ENCODE measurements at places on chromosomes 13 and 19.

DNA sequence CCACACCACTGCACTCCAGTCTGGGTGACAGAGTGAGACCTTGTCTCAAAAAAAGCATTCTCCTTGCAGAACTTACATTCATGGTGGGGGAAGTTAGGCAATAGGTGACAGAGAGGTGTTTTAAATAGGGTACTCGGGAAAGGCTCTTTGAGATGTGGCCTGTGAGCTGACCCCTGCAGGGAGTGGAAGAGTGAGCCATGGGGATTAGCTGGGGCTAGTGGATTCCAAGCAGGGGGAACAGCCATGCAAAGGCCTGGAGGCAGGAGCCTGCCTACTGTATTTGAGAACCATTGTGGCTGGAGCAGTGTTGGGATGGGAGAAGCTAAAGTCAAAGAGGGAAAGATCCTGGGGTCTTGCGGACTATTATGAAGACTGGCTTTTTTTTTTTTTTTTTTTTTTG is 3.9 kb upstream of the DMKN start:
- no peak for DNase-seq

DNA sequence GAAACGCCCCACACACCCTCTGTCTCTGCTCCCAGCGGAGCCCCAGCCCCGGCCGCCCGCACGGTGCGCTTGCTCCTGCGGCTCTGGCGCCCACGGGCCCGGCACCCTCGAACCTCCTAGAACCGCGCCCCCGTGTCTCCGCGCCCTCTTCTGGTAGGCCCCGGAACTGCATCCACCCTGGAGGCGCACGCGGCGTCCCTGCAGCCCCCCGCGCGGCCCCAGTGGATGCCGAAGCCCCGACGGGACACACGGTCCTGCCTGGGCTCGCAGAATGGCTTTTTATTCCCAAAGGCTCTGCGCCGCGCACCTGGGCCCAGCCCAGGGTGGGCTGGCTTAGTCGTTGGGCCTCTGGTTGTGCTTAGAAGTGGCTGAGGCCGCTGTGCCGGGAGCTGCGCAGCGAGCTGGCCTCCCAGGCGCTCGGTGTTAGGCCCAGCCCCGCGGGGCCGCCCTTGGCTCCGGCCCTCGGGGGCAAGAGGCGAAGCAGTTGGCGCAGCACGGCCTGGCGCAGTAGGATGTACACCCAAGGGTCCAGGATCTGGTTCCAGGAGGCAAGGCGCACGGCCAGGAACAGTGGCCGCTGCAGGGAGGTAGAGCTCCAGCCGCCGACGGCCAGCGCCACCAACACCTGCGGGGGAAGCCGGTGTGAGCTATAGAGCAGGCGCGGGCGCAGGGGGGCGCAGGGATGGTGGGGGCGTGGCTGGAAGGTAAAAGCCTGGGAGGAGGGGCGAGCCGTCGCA is 2.8 kb downstream of the PTGER1 start:
- DNase-seq = peak; percentile 43

DNA sequence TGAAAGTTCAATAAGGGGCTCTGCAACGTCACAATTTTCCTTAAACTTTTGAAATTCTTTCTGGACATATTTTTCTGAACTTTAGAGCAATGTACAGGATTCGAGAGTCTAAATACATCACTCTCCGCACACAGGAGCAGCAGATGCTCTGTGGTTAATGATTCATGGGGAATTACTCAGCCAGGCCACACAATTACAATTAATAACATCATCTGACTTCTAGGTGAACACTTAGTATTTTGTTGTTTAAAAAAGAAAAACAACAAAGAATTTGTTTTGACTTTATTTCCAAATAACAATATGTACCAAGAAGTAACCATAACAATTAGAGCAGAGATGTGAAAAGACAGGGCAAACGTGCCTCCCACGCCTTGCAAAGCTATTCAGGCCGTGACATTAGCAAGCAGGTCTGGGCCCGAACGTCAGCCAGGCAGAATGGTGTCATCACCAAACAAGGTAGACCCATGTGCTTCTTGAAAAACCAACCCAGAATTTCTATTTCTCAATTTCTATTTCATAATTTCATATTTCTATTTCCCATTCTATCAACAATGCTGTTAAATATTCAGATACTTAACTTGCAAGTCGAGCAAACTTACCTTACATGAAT is 236.3 kb downstream of the COL4A1 start:
- no peak for DNase-seq

- no peak for DNase-seq
These were observed 89.8 kb upstream of the LSM14A start for GRCh38 chr19:34082289-34083077.

- no peak for DNase-seq
These were observed 17.6 kb downstream of the ELL start for GRCh38 chr19:18503971-18504885.

GRCh38 chr13:36807616-36808015 is 11.4 kb upstream of the RFXAP start:
- DNase-seq = no peak

DNA sequence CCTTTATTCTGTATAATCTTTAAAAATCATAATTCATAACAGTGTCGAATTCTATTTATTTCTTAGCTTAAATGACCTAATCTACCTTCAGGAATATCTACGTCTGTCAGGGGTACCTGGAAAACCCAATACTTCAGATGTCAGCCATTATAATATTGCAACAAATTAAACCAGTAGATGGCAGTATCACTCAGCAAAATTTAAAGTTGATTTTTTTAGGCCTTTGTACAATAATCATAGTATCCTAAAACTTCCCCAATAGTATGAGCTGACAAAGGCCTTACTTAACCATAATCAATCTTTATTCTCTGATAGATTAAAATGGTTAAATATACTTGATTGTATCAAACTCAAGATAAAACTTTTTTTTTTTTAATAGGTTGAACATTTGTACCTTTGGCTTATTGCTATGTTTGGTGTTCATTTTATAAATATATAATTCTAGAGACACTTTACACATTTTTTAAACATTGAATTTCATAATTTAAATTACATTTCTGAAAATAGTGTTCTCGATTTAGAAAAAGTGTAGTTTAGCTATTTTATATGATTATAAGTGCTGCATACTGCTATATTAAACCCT is 830.2 kb upstream of the SPRY2 start:
- DNase-seq = peak; percentile 4

- DNase-seq = peak; percentile 56
These were observed 65.1 kb upstream of the GTF3A start for GRCh38 chr13:27359199-27359821.

DNA sequence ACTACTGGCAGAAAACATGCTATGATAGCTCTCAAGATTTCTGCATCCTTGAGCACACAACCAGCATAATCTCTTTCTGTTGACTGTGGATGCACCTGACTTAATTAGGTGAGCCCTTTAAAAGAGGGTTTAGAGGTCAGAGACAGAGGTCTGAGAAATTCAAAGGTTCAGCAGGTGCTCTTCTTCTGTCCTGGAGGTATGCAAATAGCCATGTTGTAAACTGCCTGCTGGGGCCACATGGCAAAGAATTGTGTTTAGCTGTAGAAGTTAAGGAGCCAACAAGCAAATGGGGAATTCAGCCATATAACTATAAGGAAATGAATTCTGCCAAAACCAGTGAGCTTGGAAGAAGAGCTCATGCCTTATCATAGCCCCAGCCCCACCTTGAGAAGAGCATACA is 11.6 kb upstream of the DCLK1 start:
- no peak for DNase-seq

DNA sequence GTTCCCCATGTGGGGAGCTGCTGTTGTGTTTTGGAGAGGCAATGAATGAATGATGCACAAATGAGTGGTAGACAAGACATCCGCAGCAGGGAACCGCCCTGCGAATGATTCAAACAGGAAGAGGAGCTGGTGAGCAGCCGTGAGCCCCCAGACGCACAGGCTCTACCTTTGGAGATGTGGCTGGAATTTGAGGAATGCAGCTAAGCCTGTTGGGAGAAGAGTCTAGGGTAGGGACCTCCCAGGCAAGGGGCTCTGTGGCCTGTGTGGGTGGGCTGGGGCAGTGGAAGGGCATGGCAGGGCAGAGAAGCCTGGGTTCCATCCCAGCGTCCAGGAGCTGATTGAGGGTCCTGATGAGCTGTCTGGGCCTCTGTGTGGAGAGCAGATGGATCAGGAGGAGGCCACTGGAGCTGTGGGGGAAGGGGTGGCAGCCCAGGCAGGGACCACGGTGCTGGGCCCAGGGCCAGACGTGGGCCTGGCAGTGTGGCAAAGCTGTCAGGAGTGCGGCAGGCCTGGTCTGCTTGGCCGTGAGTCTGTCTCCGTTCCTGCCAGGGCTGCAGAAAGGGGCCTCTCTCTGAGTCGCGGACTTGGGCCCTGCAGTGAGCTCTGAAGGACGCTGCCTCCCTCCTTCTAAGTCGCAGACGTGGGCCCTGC is 41.8 kb upstream of the DCUN1D2 start:
- DNase-seq = no peak

DNA sequence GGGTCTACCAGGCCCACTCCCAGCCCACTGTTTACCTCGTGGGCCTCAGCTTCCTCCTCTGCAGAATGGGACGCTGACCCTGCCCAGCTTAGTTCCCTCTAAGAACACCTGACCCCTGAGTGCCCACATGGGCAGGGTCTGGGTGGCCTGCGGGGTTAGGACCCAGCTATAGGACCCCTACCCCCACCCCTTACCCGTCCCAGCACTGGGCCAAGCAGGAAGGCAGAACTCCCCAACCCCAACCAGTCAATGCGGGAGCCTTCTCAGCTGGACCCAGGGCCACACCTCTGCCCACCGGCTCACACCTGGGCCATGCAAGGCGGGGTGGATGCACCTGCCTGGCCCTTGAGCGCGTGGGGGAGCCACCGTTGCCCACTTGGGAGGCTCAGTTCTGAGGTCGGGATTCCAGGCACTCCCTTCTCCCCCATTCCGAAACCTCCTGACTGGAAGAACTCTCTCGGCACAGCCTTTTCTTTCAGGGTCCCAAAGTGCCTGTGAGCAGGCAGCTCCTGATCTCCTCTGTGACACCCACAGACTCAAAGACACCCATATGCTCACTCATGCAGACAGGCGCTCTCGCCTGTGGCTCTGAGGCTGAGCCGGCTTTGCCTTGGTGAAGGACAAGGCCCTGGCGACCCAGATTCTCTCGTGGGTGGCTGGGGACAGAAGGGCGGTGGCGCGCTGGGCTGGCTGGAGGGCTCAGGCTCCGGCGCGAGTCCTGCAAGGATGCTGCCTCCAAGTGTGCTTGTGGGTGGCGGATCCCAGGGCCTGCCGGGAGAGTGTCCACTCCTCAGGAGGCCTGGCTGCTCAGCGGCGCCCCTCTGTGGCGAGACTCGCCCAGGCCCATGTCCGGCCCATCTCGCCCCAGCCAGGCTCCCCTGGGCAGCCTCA is 27.9 kb upstream of the PARP4 start:
- DNase-seq = no peak

GRCh38 chr19:31511696-31512095 is 162.5 kb upstream of the TSHZ3 start:
- no peak for DNase-seq

DNA sequence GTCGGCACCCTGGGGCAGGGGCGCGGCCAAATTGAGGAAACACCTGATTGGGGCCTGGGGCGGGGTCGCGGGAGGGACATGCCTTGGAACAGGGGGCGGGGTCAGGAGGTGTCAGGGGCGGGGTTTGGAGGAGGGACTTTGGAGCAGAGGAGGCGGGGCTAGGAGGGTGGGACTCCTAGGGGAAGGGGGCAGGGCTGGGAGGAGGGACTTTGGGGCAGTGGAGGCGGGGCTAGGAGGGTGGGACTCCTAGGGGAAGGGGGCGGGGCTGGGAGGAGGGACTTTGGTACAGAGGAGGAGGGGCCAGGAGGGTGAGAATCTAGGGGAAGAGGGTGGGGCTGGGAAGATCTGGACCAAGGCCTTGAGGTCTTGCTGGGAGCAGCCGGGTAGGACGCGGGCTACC is 21.9 kb downstream of the GRIN2D start:
- peak; percentile 87 for DNase-seq

- DNase-seq = peak; percentile 64
These were observed 3.4 kb downstream of the NOTCH3 start for GRCh38 chr19:15197275-15197941.

- no peak for DNase-seq
These were observed 249.4 kb downstream of the KCTD12 start for GRCh38 chr13:76636829-76637228.

GRCh38 chr19:32880622-32881021 is 11.1 kb upstream of the SLC7A9 start:
- no peak for DNase-seq

DNA sequence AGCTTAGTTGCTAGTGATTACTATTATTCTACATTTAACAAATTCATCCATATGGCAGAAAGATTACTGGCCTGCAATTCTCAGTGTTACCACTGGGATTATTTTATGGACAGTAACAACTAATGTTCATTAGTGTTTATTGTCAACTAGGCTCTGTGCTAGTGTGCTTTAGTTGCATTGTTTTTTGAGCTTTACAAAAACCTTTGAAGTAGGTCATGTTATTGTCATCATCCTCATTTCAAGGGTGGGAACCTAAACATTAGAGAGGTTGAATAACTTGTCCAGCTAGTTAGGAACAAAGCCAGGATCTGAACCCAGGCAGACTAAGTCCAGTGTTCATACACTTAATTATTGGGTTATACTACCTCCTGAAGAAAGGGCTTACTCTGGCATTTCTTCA is 27.8 kb upstream of the TDRD3 start:
- DNase-seq = no peak

- no peak for DNase-seq
These were observed 67.4 kb downstream of the CDADC1 start for GRCh38 chr13:49315036-49315565.

DNA sequence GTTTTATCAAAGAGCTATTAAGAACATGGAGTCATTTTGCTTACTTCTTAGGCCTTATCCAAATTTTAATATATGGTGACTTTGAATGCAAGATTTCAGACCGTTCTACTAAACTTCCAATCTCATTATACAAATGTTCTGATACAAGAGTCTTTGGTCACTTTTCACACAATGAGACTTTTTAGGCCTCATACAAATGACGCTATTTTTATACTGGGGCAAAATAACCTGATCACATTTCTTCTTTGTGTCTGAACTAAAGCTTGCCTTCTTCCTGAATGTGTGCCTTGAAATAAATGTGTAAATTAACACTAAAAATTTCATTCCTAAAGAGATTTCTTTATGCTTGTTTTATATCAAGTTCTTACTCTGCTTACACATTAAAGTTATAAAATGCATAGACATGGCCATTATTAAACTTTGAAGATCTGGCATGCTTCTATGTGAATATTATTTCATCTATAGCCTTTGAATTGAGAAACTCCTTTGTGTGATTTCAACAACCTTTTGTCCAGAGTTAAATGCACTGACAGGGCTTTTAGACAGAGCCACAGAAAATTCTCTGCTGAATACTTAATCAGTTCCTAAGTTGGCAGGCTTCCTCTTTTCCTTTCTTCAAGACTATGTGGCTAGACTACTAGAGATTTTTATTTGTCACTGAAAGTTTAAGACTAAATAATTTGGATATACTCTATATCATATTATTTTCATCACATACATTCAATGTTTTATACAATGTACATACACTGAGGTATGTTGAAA is 86.1 kb downstream of the EDNRB start:
- DNase-seq = peak; percentile 87

- no peak for DNase-seq
These were observed 2.1 kb downstream of the SOX21 start for GRCh38 chr13:94710065-94710781.

DNA sequence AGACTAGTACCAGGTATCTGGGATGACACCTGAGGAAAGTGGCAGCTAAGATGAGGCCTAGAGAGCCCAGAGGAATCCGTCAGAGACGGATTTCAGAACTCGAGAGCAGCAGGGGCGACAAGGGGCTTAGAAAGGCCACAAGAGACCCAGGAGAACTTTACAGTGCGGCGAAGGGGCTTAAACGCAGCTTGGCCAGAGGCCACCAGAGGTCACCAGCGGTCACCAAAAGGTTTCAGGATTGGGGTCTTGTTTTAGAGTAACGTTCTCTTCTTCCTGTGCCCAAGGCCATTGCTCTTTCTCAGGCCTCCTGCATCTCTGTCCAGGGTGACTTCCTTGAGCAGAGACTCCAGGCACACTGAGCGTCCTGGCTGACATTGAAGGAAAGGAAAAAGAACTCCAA is 2.2 kb downstream of the ZSCAN22 start:
- DNase-seq = peak; percentile 16
